ENCODE measurements at places on chromosomes 1 and 21.
A peak's percentile ranks its signal among the peaks of the same experiment; 100 is the strongest.

DNA sequence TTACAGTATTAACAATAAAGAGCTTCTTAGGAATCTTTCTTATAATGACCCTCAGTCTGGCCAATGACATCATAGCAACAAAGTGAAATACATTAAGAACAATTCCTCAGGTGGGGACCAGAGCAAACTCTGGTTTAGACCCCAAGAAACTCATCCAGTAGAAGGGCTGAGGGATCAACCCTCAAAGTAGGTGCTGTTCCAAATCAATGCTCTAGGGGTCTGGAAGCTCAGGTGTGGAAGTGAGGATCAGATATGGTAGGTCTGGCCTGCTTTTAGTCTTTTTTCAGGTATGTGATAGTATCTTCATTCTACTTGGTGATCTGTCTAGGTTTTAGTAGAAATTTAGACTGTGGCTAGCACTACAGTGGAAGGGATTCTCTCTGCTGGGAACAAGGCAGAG, 291.7 kb downstream of the PDE4B start:
- DNase-seq, result no peak

DNA sequence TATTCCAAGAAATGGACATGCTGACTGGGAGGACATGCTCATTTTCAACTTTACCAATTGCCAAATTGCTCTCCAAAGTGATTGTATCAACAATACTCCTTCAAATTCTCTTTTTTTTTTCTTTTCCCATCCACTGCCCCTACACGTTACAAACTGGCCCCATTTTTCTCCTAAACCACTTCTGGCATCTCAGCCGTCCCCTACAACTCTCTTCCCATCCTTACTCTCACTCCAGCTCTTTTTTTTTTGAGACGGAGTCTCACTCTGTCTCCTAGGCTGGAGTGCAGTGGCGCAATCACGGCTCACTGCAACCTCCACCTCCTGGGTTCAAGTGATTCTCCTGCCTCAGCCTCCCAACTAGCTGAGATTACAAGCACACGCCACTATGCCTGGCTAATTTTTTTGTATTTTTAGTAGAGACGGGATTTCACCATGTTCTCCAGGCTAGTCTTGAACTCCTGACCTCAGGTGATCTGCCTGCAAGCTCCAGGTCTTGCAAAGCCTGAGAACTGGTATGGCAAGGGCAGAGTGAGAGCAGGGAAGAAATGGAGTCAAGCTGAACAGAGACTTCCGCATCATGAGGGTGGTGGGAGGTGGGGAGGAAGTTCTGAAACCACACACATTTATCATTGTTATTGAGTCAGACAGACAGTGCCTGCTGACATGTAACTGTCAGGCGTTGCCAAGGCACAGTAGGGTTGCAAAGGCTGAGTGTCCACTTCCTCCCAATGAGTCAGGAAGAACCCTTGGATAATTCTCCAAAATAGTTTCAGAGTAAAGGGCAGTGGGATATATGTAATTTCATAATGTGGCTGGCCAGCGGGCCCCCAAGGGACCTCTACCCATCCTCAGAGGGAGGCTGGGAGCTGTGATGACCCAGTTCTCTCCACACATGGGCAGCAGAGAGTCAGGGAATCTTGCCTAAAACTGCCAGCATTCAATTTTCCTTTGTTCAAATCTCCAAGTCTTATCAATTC, 17.4 kb downstream of the CELA3A start:
- DNase-seq, result no peak

- DNase-seq, result no peak
Observed at GRCh38 chr1:66359815-66360214, 174.1 kb upstream of the SGIP1 start.

- DNase-seq, result no peak
Observed at GRCh38 chr1:73766786-73767348, 431.1 kb downstream of the LRRIQ3 start.

GRCh38 chr1:11719313-11720032, 16.5 kb upstream of the AGTRAP start:
- DNase-seq, result peak; percentile 84

GRCh38 chr1:233707153-233707879, 93.4 kb downstream of the KCNK1 start:
- no peak for DNase-seq

GRCh38 chr1:62370594-62370993, 51.4 kb upstream of the KANK4 start:
- no peak for DNase-seq

DNA sequence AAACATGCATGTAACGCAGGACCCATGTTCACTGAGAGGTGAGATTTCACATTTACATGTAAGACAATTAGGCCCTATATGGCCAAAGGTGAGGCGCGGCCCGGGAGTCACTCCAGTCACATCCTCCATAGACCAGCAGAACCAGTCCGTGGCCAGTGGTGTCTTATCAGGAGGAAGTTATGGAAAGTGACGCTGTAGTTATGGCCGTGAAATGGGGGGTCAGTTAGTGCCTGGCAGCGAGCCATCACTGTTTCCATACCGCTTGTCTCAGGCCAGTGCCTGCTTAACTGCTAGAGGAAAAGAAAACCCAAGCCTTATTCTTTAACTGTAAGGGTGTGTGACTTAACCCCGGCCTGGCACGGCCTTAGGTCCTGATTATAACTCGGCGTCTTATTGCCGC, 6.1 kb downstream of the C1orf159 start:
- no peak for DNase-seq

GRCh38 chr1:201172326-201172725, 18.1 kb upstream of the TMEM9 start:
- peak; percentile 41 for DNase-seq

DNA sequence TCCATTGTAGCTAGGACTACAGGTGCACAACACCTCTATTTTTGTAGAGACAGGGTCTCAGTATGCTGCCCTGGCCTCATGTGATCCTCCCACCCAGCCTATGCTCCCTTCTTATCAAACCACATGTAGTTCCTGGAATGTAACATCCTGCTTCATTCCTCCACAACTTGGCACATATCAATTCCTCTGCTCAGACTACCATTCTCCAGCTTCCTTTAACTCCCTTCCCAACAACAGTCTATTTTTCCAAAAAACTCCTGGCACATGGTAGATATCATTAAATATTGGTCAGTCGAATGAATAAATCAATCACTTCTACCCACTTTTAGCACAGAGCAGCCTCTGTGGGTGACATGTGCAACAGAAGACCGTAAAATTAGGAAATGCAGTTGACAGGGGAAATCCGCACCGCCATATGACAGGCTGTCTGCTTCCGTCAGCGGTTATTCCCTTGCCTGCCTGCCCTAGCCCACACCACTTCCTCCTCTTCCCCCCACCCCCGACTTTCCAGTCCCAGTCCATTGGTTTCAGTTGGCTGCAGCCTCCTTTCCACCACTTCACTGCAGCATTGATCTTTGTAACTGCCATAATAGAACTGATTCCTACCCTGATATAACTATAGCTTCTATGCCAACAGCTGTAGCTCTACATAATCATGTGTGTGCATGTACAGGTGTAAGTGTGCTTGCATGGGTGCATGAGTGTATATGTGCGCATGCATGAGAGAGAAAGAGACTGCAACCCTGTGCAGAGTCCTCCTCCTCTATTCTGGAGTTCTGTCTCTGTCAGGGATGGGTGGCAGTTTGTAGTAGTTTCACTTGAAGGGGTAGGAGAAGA, 6.8 kb upstream of the AKR1A1 start:
- DNase-seq, result no peak

GRCh38 chr1:35773711-35774110, 3.9 kb upstream of the CLSPN start:
- no peak for DNase-seq

DNA sequence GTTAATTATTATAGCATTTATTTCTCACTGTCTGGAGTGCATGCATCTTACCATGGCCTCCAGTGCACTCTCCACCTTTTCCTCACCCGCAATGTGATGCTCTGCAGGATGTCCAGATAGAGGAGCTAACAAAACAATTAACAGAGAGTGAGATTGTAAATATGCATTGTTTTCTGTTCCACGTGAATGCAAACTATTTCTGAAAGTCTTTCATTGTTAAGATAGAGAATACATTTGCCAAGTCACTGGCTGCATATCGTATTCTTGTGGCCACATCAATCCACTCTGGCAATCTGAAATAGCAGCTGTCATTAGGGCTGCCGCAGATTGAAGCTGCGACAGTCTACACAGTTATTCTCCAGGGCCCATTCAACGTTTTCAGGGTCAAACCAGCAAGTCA, 143.8 kb downstream of the DUSP10 start:
- DNase-seq, result no peak

GRCh38 chr1:208190784-208191183, 53.4 kb downstream of the PLXNA2 start:
- DNase-seq, result no peak

DNA sequence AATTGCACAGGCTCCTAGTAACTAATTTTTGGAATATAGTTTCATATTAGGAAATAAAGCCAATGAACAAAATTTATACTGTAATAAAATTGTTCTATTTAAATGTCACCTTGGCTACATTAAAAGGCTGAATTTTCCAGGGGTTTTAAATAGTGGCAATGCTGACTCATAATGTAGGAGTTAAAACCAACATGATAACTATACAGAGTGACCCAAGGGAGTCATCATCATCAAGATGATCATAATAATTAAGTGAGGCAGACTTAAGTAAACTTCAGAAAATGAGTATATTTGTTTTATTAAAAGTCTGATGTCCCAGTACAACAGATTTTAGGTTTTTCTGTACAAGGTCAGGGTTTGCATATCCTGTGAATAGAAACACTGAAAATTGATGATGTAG, 183.4 kb downstream of the PLPPR4 start:
- no peak for DNase-seq

DNA sequence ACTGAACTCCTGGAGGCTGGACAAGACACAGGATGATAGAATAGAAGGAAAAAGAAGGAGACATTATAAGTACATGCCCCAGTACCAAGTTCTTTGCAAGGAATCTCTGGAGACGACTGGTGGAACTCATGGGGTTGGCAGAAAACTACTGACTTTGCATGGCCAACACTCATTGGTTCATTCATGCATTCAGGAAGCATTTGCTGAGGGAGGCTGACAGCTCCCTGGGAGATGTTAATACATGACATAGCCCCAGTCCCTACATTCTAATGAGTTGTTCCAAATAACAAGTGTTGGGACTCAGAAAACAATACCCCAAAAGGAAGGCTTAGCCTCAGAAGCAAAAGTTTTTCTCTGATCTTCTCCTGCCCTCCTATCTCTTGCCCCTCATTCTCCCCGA, 172.8 kb upstream of the IRF2BP2 start:
- peak; percentile 65 for DNase-seq

- DNase-seq, result no peak
Observed at GRCh38 chr1:163172596-163172995, 30.1 kb downstream of the RGS5 start.

DNA sequence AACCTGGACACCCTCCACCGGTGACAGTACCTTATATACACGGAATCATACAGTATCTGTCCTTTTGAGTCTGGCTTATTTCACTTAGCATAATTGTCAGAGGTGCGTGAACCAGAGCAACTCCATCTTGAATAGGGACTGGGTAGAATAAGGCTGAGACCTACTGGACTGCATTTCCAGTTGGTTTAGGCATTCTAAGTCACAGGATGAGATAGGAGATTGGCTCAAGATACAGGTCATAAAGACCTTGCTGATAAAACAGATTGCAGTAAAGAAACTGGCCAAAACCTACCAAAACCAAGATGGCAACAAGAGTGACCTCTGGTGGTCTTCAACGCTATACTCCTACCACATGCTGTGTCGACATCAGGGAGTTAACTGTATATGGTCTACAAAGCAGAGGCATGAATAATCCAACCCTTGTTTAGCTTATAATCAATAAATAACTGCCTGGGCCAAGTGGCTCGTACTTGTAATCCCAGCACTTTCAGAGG, 1.4 kb upstream of the FDPS start:
- no peak for DNase-seq

DNA sequence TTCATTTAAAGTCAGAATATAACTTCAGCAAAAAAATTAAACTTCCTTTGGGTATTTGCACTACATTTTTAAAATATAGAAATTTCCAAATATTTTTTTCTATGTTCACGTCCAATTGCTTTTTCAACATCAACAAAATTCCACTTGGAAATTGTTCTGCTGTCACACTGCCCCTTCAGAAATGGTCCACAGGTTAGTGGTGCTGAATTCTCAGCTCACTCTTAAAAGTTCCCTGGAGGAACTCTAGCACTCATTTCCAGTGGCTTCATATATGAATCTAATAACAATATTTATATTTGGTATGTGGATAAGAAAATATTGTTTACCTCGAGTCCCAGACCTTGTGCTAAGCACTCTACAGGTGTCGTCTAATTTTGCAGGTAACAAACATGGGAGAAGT, 27.4 kb upstream of the VAV3 start:
- DNase-seq, result no peak

- DNase-seq, result no peak
Observed at GRCh38 chr1:3594706-3595377, 16.5 kb downstream of the MEGF6 start.

- DNase-seq, result peak; percentile 86
Observed at GRCh38 chr1:159854116-159854692, 8.3 kb downstream of the VSIG8 start.

DNA sequence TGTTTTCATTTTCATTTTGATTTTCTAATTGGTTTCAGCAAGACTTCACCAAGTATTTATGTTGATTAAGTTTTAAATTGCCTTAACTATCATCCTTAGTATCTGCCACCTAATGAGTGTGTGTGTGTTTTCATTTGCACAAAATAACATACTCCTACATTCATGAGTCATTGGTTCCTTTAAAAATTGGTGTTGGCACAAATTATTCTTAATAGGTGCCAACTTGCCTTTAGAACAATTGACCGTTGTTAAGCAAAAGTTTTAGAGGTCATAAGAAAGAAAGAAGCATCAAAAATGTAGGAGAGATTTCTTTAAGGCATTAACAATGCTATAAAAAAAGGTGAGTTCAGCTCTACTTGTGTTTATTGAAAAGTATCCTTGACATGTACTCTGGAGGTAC, 77.5 kb downstream of the FNBP1L start:
- no peak for DNase-seq

GRCh38 chr1:197599789-197600188, 175.5 kb downstream of the DENND1B start:
- DNase-seq, result no peak

DNA sequence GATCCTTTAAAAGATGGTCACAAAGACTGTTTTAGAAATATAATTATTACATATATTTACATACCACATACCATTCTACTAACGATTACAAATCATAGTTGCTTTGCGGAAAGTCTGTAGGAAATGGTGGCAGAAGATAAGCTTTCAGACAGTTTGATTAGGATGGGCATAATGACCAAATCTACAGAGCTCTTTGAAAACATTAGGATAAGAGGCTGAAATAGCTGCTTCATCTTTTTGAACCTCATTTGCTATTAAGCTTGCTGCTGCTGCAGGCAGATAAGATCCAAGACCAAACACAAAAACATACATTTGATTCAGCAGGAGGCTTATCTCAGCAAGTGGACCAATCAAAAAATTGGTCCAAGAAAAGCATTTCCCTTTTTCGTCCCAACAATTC, 47.1 kb downstream of the DDAH1 start:
- DNase-seq, result no peak

- DNase-seq, result no peak
Observed at GRCh38 chr1:19804831-19805251, 5.1 kb upstream of the TMCO4 start.

GRCh38 chr1:33298623-33299277, 22.1 kb downstream of the A3GALT2 start:
- DNase-seq, result no peak

GRCh38 chr1:15343729-15344128, 66.0 kb upstream of the EFHD2 start:
- no peak for DNase-seq

GRCh38 chr1:39754906-39755504, 16.1 kb downstream of the OXCT2 start:
- DNase-seq, result peak; percentile 31

GRCh38 chr1:61461406-61462384, 263.2 kb downstream of the TM2D1 start:
- DNase-seq, result no peak

Data from coronary artery (tissue), 2 donors.